ENCODE measurements at places on chromosomes 7 and 10.

DNA sequence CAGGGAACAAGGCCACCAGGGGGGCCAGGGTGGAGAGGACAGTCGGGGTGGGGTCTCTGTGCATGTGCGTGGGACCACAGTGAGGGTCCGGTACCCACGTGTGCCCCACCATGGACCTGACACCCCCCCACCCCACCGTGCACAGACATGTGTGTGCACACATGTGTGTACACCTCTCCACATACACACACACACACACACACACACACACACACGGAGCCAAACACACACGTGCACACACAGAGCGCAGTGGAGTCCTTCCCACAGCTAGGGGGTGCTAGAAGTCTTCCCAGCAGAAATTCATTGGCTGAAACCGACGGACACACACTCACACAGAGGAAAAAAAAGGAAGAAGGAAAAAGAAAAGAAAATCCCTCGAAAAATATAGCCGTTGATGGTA, 42.8 kb upstream of the GNA12 start:
- peaks cover 11% of the 10 kb centered on the region for H3K27me3 ChIP-seq
- no peak overlapping the region for H3K4me3 ChIP-seq
- no peak overlapping the region for H3K27ac ChIP-seq
- DNase-seq = no peak
- H3K4me1 ChIP-seq = peaks cover 2% of the 10 kb centered on the region

DNA sequence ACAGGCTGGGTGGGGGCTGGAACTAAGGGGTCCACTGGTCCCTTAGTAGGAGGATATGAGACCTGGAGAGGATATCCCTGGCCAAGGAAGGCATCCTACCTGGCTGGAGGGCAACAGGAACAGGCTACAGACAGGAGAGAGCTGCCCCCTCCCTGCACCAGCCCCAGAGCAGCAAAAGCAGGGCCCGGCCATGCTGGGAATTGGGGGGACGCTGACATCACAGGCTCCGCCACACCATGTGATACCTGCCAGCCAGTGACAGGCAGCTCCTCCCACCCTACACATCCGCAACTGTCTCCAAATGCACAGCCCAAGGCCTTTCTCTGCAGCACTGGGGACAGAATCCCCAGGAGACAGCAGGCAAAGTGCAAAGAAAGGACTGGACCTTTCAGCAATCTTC, 100.0 kb downstream of the EBF3 start:
- no peak overlapping the region for H3K27ac ChIP-seq
- DNase-seq = no peak
- H3K27me3 ChIP-seq = no peaks in the 10 kb centered on the region
- H3K36me3 ChIP-seq = no peaks in the 10 kb centered on the region
- no peaks in the 10 kb centered on the region for H3K4me1 ChIP-seq

GRCh38 chr10:69570050-69570816, 3.0 kb downstream of the NEUROG3 start:
- no peaks in the 10 kb centered on the region for H3K36me3 ChIP-seq
- H3K4me3 ChIP-seq = no peak overlapping the region
- H3K4me1 ChIP-seq = peaks cover 12% of the 10 kb centered on the region
- H3K27ac ChIP-seq = no peak overlapping the region

GRCh38 chr7:50837965-50838364, 55.3 kb upstream of the GRB10 start:
- H3K27ac ChIP-seq = peak overlapping the region; percentile 45
- H3K4me1 ChIP-seq = peaks cover 22% of the 10 kb centered on the region
- no peak for DNase-seq
- no peaks in the 10 kb centered on the region for H3K27me3 ChIP-seq
- H3K4me3 ChIP-seq = no peak overlapping the region

GRCh38 chr10:91745090-91745831, 53.0 kb upstream of the TNKS2 start:
- no peaks in the 10 kb centered on the region for H3K27me3 ChIP-seq
- no peak overlapping the region for H3K27ac ChIP-seq
- peaks cover 18% of the 10 kb centered on the region for H3K4me1 ChIP-seq
- DNase-seq = no peak
- H3K4me3 ChIP-seq = no peak overlapping the region

- no peaks in the 10 kb centered on the region for H3K36me3 ChIP-seq
- H3K4me3 ChIP-seq = peak overlapping the region; percentile 83
- DNase-seq = no peak
- peaks cover 4% of the 10 kb centered on the region for H3K27me3 ChIP-seq
- H3K27ac ChIP-seq = peak overlapping the region; percentile 89
- peaks cover 14% of the 10 kb centered on the region for H3K4me1 ChIP-seq
Observed at GRCh38 chr10:22230158-22230833, 12.5 kb upstream of the EBLN1 start.

- H3K27ac ChIP-seq = no peak overlapping the region
- H3K4me3 ChIP-seq = no peak overlapping the region
- no peaks in the 10 kb centered on the region for H3K4me1 ChIP-seq
- H3K27me3 ChIP-seq = peaks cover 4% of the 10 kb centered on the region
- H3K36me3 ChIP-seq = no peaks in the 10 kb centered on the region
- no peak for DNase-seq
Observed at GRCh38 chr10:82811621-82812020, 936.6 kb downstream of the NRG3 start.
